ENCODE measurements at places on chromosomes 2 and 18.

DNA sequence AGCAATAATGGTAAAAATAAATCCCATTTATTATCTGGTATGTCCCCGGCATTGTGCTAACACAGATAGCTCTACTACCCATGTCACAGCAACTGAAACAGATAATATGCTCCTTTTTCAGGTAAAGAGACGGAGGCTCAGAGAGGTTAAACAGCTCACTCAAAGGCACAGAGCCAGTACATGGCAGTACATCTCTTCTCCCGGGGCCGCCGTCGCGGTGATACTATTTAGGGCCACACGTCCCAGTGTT lies 693 bp upstream of the PDK1 start:
- DNase-seq, result no peak

GRCh38 chr2:173059971-173060461 lies 15.6 kb upstream of the MAP3K20 start:
- DNase-seq, result no peak

- no peak for DNase-seq
Measured at GRCh38 chr2:97662386-97662894, 1.4 kb downstream of the ACTR1B start.

GRCh38 chr2:117994729-117995128 lies 19.1 kb downstream of the CCDC93 start:
- DNase-seq, result no peak

All from uterus (tissue), 4 donors.